ENCODE measurements at places on chromosomes 2 and 18.

- no peak for DNase-seq
Measured at GRCh38 chr2:48250943-48251342, 279.0 kb upstream of the STON1 start.

- no peak for DNase-seq
Measured at GRCh38 chr2:36461039-36461681, 105.6 kb downstream of the CRIM1 start.

GRCh38 chr2:72794572-72794971 is 31.3 kb downstream of the EXOC6B start:
- no peak for DNase-seq

GRCh38 chr2:9262671-9263171 is 56.1 kb downstream of the ASAP2 start:
- no peak for DNase-seq

DNA sequence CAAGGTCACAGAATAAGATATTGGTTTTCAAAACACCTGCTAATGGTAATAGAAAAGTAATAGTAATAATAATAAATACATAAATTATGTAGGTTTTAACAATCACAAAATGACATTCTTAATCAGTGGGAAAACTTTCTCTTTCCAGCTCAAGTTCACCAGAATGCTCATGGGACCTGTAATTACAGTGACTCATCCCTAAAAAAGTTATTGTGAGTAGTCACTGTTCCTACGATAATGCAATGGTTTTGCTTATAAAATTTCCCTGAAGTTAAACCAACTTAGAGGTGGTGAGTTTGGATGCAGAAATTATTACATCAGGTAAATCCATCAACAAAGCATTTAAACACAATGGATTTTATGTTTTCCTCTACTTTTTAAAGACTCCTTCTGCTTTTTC is 502.3 kb downstream of the PID1 start:
- no peak for DNase-seq

DNA sequence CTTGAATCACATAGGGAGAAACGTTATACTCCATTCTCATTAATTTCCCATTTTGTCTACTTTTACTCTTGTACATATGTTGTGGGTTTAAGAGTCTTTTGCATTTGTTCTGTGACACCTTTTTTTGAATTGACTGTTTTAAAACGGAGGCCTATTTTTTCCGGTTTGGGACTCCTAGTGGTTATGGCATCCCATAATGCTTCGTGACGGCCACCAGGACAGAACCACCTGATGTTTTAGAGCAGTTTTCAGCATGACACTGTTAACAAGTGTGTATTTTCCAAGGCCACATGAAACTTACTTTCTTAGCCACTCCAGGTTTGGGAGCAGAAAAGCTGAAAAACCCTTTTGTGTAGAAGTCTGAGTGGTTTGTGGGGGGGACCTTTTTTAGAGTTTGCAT is 8.4 kb downstream of the SOX11 start:
- no peak for DNase-seq

GRCh38 chr2:181528441-181528840 is 71.3 kb downstream of the ITGA4 start:
- no peak for DNase-seq

DNA sequence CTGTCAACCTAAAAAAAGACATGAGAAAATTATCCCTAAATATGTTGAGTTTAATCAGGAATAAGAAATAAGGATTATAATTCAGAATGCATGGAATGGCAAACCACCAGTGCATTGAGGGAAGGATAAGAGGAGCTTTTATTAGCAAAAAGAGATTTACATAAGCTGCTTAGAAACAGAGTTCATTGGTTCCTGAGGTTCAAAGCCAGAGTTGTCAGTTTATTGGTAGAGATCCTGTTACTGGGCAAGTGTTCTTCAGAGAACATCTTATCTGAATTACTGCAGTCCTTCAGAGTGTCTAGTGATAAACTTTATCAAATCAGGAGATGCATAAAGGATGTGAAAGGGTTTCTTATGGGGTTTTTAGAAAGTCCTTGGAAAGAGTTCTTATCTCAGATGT is 76.0 kb upstream of the MEX3C start:
- no peak for DNase-seq

DNA sequence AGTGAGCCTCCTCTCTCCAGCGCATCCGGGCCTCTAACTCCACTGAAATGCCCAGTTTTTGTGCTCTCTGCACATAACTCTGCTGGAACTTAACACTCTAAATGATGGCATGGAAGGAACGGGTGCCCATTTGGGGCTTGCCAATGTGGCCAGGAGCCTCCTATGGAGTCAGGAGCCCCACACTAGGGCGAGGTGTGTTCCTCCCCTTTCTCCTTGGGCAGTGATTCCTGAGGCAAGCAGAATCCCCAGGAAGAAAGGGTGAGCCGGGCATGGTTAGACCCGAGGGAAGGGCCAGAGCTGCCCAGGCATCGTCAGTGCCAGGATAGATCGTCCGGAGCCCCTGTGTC is 63.0 kb downstream of the DDX1 start:
- no peak for DNase-seq

GRCh38 chr2:134234535-134234934 is 19.3 kb upstream of the MGAT5 start:
- no peak for DNase-seq

GRCh38 chr18:11955239-11956029 is 25.9 kb upstream of the IMPA2 start:
- no peak for DNase-seq

- no peak for DNase-seq
Measured at GRCh38 chr2:219603771-219604170, 6.1 kb downstream of the STK11IP start.

DNA sequence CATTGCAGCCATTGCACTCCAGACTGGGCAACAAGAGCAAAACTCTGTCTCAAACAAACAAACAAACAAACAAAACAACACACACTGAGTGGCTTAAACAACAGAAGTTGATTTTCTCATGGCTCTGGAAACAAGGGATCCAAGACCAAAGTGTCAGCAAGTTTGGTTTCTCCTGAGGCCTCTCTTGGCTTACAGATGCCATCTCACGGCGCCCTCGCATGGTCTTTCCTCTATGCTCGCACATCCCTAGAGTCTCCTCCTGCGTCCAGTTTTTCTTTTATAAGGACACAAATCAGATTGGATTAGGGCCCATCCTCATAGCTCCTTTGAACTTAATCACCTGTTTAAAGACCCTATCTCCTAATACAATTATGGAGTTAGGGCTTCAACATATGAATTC is 133.4 kb upstream of the LRRTM1 start:
- DNase-seq, result no peak
